Heart right ventricle (tissue), 16 donors: ENCODE measurements at places on chromosomes 2 and 18. TPM values are rescaled to one million over a fixed set of nuclear protein-coding genes. Genes with fewer than 3 reads are reported as not detected.

Gene CKAP2L
- not detected for total RNA-seq

Gene FAHD2B
- total RNA-seq = 30.4 TPM

Gene B3GNT7
- 3.2 TPM for total RNA-seq

Gene MC5R
- not detected for total RNA-seq

Gene G6PC2
- total RNA-seq = 0.11 TPM

Gene CCDC121
- total RNA-seq = 7.6 TPM

Gene CDK5R2
- total RNA-seq = not detected

Gene MAP3K19
- not detected for total RNA-seq

Gene KCNE4
- 1.0 TPM for total RNA-seq

Gene GAREM2
- 2.0 TPM for total RNA-seq

Gene TSPYL6
- not detected for total RNA-seq

Gene C18orf63
- not detected for total RNA-seq

Gene WDR35
- 6.4 TPM for total RNA-seq

Gene FABP1
- not detected for total RNA-seq

Gene FAHD2A
- 40.8 TPM for total RNA-seq

Gene TCF4
- 82.5 TPM for total RNA-seq

Gene ANKRD62
- total RNA-seq = not detected

Gene SLC38A11
- total RNA-seq = 0.15 TPM

Gene MRPL33
- total RNA-seq = 257 TPM

Gene ALPG
- total RNA-seq = not detected

Gene MYCN
- total RNA-seq = 0.97 TPM

Gene C2orf80
- total RNA-seq = not detected

Gene SLC11A1
- total RNA-seq = 0.64 TPM

Gene PRKAG3
- not detected for total RNA-seq

Gene CSRNP3
- total RNA-seq = 2.8 TPM

Gene OSBPL1A
- total RNA-seq = 85.6 TPM

Gene ST6GAL2
- total RNA-seq = 0.28 TPM

Gene PLEKHH2
- total RNA-seq = 0.93 TPM

Gene UGT1A4
- not detected for total RNA-seq

Gene SNED1
- total RNA-seq = 7.4 TPM

Gene SLC14A1
- 7.1 TPM for total RNA-seq

Gene C2orf66
- not detected for total RNA-seq

Gene RND3
- total RNA-seq = 74.3 TPM

Gene ABCG5
- not detected for total RNA-seq

Gene AAMP
- total RNA-seq = 45.9 TPM

Gene DNER
- 0.45 TPM for total RNA-seq

Gene STPG4
- not detected for total RNA-seq

Gene ALPP
- not detected for total RNA-seq

Gene EMILIN1
- 19.0 TPM for total RNA-seq

Gene MAPK4
- total RNA-seq = 39.8 TPM

Gene NYAP2
- not detected for total RNA-seq

Gene CWC22
- 9.8 TPM for total RNA-seq

Gene ZNF804A
- not detected for total RNA-seq
